Ureter (tissue), 1 donor: ENCODE measurements at places on chromosomes 4 and X. TPM values are rescaled to one million over a fixed set of nuclear protein-coding genes. Genes with fewer than 3 reads are reported as not detected.

The HELQ gene
- 15.9 TPM for total RNA-seq

The HOPX gene
- 24.1 TPM for total RNA-seq

The PACRGL gene
- total RNA-seq = 36.9 TPM

The TLL1 gene
- total RNA-seq = 7.9 TPM

The TEX11 gene
- not detected for total RNA-seq
